ENCODE measurements at places on chromosomes 11 and 22. TPM values are rescaled to one million over a fixed set of nuclear protein-coding genes. Genes with fewer than 3 reads are reported as not detected.

Gene ADSL
- 70.1 TPM for total RNA-seq

Gene SMTNL1
- not detected for total RNA-seq

Gene THY1
- 129 TPM for total RNA-seq

Gene ME3
- total RNA-seq, result 26.5 TPM

Gene SMCO4
- 29.3 TPM for total RNA-seq

Gene OR51B2
- not detected for total RNA-seq

Gene LRP4
- total RNA-seq, result 19.0 TPM

Gene CD248
- total RNA-seq, result 50.9 TPM

Gene WNT11
- 1.3 TPM for total RNA-seq

Gene GRAMD1B
- 6.5 TPM for total RNA-seq

Gene APOL5
- total RNA-seq, result not detected

Gene CD3G
- total RNA-seq, result not detected

Gene UBQLNL
- 0.27 TPM for total RNA-seq

Gene DERL3
- total RNA-seq, result 0.82 TPM

Gene GSTP1
- total RNA-seq, result 1,173 TPM

Gene OR8G5
- total RNA-seq, result not detected

Gene MS4A4A
- total RNA-seq, result 0.32 TPM

Gene TUB
- total RNA-seq, result 5.7 TPM

Gene TMEM191C
- 3.4 TPM for total RNA-seq

Gene CD3D
- 0.61 TPM for total RNA-seq

Gene DUSP18
- total RNA-seq, result 8.6 TPM

Gene MCAM
- 188 TPM for total RNA-seq

Gene TMEM191B
- 3.1 TPM for total RNA-seq

Gene FGF19
- not detected for total RNA-seq

Gene RCOR2
- 20.3 TPM for total RNA-seq

Gene TNNT3
- total RNA-seq, result not detected

Gene KCNC1
- 0.12 TPM for total RNA-seq

Gene KCNQ1OT1
- 2.5 TPM for total RNA-seq

Gene OTOG
- not detected for total RNA-seq

Gene PANX3
- total RNA-seq, result not detected

Gene ATG2A
- 21.4 TPM for total RNA-seq

Gene ART5
- 4.1 TPM for total RNA-seq

Gene TBX1
- 6.8 TPM for total RNA-seq

Gene APBB1
- total RNA-seq, result 36.3 TPM

Gene OR51B6
- total RNA-seq, result not detected

Gene CAVIN3
- total RNA-seq, result 51.0 TPM

Gene SAA1
- 0.43 TPM for total RNA-seq

Gene UPK3A
- not detected for total RNA-seq

Gene TEX54
- not detected for total RNA-seq

Gene PNPLA3
- 10.8 TPM for total RNA-seq

Gene H19
- 0.70 TPM for total RNA-seq

Gene APLP2
- total RNA-seq, result 849 TPM

Gene LRRC51
- total RNA-seq, result 4.2 TPM

Gene SLC5A1
- not detected for total RNA-seq

Gene C11orf65
- 0.77 TPM for total RNA-seq

Gene KCNK4
- total RNA-seq, result 0.52 TPM

Gene LARGE2
- total RNA-seq, result 0.36 TPM

Gene OR51E2
- 0.38 TPM for total RNA-seq

Gene SCARF2
- 17.3 TPM for total RNA-seq

Gene CCDC116
- 0.22 TPM for total RNA-seq

Gene SOX10
- 0.10 TPM for total RNA-seq

Gene OR52I1
- total RNA-seq, result not detected

Gene AMPD3
- 5.6 TPM for total RNA-seq

Gene ACRV1
- not detected for total RNA-seq

Gene TRIM51
- not detected for total RNA-seq
